ENCODE measurements at places on chromosomes 16 and 17. TPM values are rescaled to one million over a fixed set of nuclear protein-coding genes. Genes with fewer than 3 reads are reported as not detected.
A peak's percentile ranks its signal among the peaks of the same experiment; 100 is the strongest.

- DNase-seq = peak; percentile 93
Measured at GRCh38 chr17:42548070-42548837, 4.5 kb upstream of the HSD17B1 start.

The KDM6B gene
- 48.3 TPM for total RNA-seq

DNA sequence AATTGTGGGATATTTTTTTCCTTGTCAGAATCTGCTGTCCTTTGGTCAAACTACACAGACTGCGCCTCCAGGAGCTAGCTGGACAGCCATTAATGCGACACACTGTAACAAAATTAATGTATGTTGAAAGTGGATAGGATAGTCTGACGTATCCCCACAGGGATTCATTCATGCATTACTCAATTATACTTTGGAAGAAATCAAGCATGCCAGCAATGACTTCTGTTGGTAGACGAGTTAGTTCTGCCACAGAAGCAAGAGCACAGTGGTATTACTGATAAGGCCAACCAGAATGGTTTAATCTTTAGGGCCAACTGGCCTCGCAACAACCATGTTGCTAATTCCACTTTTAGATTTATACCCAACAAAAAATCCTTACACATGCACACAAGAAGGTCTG lies 106.4 kb upstream of the TOB1 start:
- no peak for DNase-seq

GRCh38 chr17:5759501-5759925 lies 175.2 kb upstream of the NLRP1 start:
- no peak for DNase-seq

GRCh38 chr17:74170924-74171323 lies 32.6 kb upstream of the RPL38 start:
- no peak for DNase-seq

DNA sequence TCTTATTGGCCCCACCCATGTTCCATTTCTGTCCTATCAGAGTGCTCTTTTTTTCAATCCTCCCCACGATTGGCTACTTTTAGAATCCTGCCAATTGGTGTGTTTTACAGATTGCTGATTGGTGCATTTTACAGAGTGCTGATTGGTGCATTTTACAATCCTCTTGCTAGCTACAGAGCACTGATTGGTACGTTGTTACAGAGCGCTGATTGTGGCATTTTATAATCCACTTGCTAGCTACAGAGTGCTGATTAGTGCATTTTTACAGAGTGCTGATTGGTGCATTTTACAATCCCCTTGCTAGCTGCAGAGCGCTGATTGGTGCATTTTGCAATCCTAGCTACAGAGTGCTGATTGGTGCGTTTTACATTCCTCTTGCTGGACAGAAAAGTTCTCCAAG lies 9.5 kb upstream of the CCL17 start:
- no peak for DNase-seq

- DNase-seq = peak; percentile 87
Measured at GRCh38 chr17:38704606-38705522, at the start of gene MLLT6. TSS of gene MLLT6 (plus strand) at chr17:38705273. CDS start at chr17:38705633, 360 bp downstream.

DNA sequence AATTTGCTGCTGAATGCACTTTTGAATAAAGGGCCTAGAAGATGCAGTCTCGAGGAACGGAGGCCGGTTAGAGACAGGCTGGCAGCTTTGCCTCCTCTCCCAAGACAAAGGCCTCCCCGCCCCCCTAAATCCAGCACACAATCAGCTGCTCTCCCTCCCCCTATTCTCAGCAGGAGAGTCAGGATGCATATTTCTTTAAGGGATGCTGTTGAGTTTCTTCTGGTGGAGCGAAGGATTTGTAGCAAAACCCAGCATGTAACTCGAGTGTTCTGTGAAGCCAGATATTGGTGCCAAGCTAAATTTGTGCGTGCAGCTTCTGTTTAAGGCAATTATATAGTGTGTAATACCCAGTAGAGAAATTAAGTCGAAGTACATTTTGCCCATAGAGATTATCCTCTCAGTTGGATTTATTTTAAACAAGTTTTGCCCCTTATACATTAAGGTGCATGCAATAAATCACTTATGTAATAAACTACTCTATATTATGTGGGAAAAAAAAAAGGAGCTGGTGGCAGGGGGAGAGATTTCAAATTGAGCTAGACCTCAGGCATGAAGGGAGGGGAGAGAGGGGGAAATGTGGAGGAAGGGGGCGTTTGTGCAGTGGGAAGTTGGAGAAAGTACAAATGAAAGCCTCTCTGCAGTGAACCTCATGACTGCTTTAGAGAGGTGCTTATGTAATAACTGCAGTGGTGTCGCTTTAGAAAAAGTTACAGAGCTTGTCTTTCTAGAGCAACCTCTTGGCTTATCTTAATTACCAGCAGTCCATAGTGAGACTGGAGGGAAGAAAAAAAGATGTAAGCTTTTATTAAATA lies 599.2 kb downstream of the MAF start:
- no peak for DNase-seq

DNA sequence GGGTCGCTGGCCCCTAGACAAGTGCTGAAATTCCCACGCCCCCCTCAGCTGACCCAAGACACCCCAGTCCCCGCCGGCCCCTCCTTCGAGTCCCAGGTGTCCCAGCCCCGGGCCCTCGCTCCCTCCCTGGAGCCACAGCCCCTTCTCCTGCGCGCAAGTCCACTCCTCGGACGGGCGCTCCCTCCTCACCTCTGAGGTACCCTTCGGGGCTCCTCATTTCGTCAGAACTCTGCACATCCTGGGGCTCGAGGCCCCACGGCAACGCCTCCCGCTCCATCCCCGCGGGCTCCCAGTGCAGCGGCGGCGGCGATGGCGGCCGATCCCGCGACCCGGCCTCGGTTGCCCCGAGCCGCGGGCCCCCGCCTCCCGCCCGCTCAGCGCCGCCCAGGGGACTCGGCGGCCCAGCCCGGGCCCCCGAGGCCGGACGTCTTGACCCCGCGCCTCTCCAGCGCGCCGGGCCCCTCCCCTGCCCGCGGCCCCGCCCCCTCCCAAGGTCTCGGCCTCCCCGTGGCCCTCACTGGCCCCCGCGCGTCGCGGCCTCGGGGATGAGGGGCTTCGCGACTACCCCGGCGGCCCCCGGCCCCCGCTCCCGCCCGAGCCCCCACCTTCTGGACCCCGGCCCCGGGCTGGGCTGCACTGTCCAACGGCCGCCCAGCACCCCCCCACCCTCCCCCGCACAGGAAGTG lies at the start of gene ZNF768:
Gene ZNF768, minus strand, starts transcription at position 430 of the 686 bp plus-strand sequence. Its CDS starts 153 bp downstream, at position 277.
- DNase-seq = peak; percentile 79

DNA sequence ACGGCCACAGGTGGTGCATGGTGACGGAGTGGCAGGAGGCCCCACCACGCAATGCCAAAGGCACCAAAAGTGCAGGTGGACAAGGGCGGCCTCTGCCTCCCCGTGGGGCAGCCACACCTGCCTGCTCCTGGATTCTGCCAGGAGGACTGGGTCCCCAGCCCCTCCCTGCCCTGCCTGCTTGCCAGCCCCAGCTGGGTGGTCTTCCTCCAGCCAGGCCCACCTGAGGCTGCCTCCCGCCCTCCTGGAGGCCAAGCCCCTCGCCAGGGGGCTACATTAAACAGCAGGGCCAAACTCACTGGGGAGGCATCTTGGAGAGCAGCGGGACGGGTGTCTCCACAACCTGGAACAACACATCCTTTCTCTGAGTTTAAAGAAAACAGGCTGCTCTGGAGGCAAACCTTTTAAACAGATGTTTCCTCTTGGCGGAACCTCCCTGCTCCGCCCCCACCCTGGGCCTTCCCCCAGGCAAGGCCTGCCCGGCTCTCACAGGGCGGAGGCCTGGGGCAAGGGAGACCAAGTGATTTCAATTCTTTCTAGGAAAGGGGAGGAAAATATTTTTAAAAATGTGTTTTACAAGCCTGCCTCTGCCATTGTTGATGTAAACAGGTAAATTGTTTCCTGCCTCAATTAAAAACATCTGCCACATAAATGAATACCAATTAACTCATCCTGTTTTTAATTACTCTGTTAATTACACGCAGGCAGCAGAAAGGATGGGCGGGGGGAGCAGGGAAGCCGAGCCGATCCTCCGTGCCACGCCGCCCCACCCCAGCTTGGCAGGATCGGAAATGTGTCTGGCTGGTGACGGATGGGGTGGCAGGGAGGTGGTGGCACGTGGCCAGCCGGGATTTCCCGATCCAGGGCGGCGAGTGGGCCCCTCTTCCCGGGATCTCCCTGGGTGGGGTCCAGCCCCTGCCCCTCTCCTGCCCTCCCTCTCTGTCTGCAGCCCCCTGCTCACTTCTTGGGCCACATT lies 54.4 kb upstream of the PABPN1L start:
- DNase-seq = no peak

GRCh38 chr16:87706278-87707000 lies 59.3 kb downstream of the KLHDC4 start:
- peak; percentile 74 for DNase-seq

GRCh38 chr17:16215002-16215272 lies 397 bp downstream of the NCOR1 start:
- peak; percentile 86 for DNase-seq

DNA sequence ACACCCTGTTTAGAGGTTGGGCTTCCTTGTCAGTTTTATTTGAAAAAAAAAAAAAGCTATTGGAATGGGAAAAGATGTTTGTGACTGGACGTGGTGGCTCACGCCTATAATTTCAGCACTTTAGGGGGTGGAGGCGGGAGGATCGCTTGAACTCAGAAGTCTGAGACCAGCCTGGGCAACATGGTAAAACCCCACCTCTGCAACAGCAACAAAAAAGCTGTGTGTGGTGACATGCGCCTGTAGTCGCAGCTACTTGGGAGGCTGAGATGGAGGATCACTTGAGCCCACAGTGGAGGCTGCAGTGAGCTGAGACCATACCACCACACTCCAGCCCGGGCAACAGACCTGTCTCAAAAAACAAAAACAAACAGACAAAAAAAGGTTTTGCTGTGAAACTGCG lies 66.1 kb upstream of the SIAH1 start:
- no peak for DNase-seq
